C1 segment of cervical spinal cord (tissue), 14 donors: ENCODE measurements at places on chromosomes 6 and 20.

DNA sequence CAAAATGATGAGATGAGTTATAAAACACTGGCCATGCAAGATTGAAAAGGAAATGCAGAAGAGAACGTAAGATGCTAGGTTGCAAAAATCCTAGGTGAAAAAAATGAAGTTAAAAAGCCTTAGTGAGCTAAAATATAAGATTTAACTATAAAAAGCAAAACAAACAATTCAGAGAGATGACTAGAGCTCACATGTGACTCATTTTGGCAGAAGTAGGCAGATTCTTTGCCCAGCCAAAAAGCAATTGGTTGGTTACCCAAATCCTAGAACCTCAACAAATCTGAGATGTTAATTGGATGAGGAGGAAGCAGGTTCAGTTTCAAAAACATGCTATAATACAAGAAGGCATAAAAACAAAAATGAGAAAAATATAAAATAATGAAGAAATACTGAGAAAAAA is 249.1 kb downstream of the OGFRL1 start:
- DNase-seq: no peak

- no peak for DNase-seq
These were observed 312.2 kb downstream of the ADGRG6 start for GRCh38 chr6:142613981-142614380.

GRCh38 chr6:32184084-32184640 is at the start of gene AGER:
AGER (minus strand) TSS chr6:32184253; CDS start chr6:32184222, 31 bp downstream.
- no peak for DNase-seq

DNA sequence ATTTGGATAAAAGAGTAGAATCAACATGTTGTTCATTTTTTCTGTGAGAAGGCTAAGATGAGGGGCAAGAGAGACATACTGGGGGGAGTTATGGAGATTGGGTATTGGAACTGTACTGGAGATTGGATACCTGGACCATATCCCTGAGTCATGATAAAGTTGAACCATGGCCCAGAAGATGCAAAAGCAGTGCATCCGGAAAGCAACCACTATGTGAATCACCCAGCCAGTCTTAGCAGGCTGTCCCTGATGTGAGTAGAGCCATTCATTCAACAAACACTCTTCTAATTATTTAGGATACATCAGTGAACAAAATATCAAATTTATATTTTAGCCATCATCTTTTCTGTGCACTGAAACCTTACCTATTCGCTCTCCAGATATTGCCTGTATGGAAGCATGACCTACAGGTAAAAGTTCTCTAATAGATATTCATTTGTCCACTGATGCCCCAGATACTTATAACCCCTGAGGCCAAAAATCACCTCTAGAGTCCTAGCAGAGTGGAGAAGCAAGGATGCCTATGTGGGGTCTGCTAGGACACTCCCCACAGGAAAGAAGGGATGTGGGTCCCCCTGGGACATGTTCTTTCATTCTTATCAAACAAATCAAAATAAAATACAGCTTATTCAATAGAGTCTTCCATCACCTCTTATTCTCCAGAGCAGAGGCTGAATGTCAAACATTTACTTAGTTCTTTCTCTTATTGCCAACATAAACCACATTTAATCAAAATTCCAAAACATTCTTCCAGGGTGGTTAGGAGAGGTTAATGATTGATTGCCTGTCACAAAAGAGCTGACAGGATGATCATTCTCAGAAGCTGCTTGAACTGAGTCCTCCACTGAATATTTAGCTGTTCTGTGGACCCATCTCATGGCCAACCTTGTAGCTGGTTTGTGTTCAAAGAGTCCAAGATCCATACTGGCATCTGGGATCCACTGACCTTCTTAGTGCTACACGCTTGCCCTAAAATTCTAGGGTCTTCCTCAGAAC is 37.0 kb upstream of the PKHD1 start:
- no peak for DNase-seq

DNA sequence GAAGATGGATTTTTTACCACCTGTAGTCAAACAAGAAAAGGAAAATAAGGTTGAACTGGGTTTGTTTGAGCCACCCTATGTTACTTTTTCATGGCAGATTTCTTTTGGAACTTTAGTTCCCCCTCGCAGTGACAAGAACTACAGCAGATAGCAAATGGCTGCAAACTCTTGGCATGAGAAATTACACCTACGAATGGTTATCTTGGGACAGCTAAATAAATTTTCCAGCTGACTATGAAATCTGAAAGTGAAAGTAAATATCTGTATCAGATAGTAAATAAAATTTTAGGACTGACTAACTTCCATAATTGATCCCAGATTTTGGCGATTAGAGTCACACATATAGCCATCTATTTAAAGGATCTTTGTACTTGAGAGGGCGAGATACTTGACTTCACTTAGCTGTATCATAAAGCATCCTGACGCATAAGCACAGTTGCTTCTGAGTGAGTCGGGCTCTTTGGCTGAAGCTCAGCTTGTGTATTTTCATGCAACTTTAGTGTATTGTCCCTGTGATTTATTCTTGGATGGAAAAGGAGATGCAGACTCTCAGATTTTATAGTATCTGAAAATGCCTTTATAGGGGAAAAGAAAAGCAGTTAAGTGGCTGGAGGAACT is 125.3 kb upstream of the B3GAT2 start:
- DNase-seq: no peak

DNA sequence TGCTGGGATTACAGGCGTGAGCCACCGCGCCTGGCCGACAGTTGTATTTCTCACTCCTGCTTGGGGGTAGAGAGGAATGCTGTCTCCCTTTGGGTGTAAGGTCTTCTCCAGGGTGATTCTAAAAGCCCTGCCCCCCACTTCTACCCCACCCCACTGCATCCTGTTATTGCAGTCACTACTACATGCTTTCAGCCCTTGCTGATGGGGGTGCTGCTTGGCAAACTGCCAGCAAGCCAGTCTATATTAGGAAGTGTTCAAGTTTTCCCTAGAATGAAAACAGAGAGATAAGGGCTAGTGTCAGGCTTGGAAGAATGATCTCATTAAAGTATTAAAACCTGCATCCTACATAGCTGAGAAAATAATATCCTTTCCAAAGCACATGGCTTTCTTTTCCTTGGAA is 31.3 kb downstream of the TTI1 start:
- no peak for DNase-seq

- no peak for DNase-seq
These were observed 125.3 kb downstream of the MAP7 start for GRCh38 chr6:136424901-136425300.

DNA sequence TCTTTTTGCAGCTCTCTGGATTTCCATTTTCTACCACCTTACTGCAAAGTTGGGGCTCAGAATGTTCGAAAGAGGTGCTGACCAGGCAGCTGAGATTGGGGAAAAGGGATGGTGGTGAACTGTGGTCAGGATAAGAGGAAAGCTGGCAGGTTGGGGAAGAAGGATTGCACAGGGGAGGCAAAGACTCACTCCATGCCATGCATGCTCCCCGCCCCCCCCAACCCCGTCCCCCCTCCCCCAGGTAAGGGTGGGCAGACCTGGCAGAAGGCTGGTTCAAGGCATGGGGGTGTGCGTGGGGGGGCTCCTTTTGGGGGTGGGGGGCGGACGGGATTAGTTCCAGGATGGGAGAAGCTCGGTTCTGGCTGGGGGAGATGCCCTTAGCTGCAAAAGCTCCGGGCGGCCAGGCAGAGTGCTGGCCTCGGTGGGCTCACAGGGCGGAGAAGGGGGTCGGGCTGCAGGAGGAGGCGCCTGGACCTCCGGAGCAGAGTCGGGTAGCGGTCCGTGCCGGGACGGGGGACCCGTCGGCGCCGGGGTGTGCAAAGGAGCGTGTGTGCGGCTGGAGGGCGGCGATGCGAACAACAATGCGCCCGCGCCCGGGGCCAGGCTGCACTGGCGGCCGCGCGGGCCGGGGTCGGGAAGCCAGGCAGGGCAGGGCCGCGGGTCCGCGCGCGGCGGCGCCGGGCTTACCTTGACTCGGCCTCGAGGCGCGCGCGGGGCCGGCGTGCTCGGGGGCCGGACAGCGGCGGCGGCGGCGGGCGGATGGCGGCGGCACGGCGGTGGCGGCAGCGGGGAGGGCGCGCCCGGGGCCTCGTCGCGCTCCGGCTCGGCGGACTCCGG is 880 bp downstream of the ADNP start:
- peak; percentile 51 for DNase-seq

GRCh38 chr20:15039088-15039752 is 701.8 kb upstream of the FLRT3 start:
- no peak for DNase-seq
